ENCODE measurements at places on chromosomes 2 and 18. TPM values are rescaled to one million over a fixed set of nuclear protein-coding genes. Genes with fewer than 3 reads are reported as not detected.

Gene UGT1A3
- total RNA-seq = not detected

Gene BUB1
- total RNA-seq = 7.3 TPM

DNA sequence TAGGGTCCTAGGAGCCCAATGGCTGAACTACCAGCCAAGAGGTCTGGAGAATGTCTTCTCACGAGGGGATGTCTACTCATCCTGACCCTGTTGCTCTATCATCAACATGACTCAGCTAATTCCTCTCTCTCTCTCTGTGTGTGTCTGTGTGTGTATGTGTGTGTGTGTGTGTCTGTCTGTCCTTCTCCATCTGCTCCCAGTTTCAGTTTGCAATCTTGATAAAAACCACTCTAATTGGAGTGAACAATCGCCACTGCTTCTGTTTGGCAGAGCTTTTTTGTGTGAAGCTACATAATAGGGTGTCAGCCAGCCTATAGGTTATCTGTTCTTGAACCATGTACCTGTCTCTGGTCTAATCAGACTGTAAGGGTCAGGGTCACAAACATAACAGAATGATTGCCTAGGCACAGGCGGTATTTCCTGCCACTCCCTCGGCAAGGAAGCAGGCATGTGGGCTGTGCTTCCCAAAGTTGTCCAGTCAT is 219.8 kb downstream of the SH3BP4 start:
- no peak for DNase-seq

DNA sequence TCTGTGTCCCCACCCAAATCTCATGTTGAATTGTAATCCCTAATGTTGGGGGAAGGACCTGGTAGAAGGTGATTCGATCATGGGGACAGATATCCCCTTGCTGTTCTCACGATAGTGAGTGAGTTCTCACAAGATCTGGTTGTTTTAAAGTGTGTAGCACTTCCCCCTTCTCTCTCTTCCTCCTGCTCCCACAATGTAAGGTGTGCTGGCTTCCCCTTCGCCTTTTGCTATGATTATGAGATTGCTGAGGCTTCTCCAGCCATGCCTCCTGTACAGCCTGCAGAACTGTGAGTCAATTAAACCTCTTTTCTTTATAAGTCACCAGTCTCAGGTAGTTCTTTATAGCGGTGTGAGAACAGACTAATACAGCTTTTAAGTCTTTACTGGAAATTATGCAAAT is 193.3 kb upstream of the RBBP8 start:
- DNase-seq = no peak

GRCh38 chr18:74631623-74632350 is 34.1 kb downstream of the ZNF407 start:
- no peak for DNase-seq

DNA sequence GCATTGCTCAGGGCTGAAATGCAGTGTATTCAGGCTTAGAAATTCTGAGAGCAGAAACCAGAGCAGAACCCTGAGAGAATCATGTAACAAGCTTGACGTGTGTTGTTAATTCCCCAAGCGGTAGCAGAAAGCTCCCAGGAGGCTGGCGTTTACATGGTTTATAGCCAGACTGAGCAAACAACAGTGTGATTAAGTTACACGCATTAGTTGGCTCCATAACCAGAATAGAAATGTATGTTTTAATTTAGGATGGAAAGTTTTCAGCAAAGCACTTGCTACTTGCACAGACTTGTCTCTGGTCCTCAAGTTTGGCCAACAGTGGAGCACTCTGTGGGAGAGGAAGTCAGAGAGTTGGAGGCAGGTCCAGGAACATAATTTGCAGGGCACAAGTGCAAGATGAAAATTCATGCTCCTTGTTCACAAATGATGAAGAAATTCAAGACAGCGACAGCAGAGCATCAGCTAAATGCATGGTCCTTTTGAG is 69.3 kb downstream of the MAPK4 start:
- DNase-seq = no peak

DNA sequence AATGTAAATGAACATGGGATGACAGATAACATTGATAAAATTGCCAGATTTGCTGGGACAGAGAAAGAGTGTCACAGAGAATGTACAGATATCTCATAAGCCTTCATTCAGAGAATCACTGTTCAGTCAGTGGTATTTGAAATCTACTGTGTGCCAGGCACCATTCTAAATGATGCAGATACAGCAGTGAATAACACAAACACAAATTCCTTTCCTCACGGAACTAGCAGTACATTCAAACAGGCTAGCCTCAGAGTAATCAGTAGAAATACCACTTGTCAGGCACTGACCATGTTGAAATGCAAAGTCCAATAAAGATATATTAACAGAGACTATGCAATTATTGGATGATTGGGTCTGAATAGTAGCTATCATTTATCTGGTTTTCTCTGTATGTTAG is 211.0 kb downstream of the RDH14 start:
- DNase-seq = no peak

DNA sequence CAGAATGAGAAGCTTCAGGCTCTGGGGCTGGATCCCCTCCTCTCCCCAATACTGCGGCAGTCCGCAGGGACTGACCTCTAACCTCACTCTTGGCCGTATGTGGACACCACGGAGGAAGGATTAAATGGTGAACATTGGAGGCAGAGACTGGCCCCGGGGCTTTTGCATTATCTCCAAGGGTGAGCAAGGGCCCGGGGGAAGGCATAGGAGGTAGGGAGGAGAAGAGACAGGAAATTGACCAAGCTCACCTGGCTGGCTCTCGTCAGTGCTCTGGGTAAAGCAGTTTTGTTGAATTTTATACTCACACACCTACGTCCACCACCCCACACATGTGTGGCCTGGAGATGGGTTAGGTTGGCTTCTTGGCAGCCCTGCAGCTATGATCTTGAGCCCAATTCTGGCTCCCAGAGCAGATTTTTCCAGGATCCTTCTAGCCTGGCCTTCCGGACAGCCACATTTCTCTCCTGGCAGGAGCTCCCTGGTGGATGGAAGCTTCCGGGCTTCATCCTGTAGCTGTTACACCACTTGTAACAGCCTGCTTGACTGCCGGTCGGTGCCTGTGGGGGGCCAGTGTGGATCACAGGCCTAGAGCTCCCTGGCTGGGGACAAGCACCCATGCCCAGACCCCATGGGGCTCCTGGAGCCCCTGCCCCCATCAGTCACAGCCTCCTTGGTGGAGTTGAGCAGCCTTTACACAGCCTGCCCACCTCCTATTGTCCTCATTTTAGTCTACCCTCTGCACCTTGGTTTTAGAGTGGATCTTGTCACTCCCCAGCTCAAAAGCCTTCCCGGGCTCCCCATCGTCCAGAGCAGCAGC is 7.6 kb downstream of the ITM2C start:
- DNase-seq = peak; percentile 70

DNA sequence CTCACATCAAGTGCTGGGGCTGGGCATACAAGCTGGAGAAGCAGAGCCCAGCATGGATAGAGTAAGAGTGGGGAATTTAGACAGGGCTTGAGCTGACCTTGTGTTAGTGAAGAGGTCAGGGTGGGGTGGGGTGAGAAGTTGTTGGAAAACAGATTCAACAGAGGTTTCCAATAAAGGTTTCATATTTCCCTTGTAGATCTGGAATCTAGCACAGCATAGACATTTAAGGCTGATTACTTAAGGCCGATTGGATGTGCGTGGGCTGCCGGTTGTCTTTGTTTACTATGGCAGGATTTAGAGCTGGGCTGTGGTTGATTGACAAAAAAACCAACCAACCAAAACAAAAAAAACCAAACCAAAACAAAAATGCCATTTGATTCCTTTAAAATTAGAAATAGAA is 114.9 kb upstream of the SEC11C start:
- DNase-seq = no peak

- DNase-seq = no peak
Measured at GRCh38 chr2:165440367-165440766, 29.1 kb upstream of the CSRNP3 start.
